Stimulated activated CD4-positive, alpha-beta T cell treated with anti-CD3 and anti-CD28 coated beads, Interleukin-1b, Interleukin-23, amount 100 ng/mL, for 1 hour (primary cell): ENCODE measurements at places on chromosomes 5 and 9.
A peak's percentile ranks its signal among the peaks of the same experiment; 100 is the strongest.

- DNase-seq, result no peak
These were observed 36.7 kb downstream of the SARDH start for GRCh38 chr9:133701321-133701980.

DNA sequence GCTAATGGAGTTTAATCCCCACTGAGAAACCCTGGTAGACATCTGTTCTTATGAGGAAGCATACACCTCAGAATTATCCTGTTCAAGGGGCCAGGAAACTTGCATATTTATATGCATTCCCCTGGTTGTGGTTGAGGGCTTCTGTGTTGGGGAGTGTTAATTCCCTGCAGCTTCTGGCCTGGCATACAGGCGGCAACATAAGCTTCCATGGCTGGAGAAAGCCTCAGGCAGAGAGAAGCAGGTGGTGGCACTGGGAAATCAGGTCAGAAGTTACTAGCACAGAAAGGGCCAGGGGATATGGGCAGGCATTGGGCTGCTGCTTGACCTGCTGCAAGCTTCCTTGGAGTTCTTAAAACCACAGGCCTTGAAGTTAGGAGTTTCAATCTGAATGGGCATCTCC lies 166.1 kb upstream of the SEMA6A start:
- DNase-seq, result no peak

- no peak for DNase-seq
These were observed 44.9 kb upstream of the CDH18 start for GRCh38 chr5:20032896-20033295.

DNA sequence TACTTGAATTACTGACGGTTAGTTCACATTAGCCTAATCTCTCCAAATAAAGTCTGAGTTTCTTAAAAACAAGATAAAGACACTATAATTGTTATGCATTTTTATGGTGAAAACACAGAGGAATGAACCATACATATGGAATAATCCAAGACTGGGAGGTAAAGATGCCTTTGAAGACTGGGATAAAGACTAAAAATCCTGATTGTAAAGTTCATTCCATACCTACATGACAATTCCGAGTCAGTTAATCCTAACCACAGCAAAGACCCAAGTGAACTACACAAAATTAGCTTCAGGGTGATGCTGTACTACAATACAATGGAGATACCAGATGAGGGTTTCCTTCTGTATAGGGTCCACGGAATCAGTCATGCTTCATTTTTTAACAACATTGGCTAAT lies 6.3 kb downstream of the AP3B1 start:
- DNase-seq, result no peak

DNA sequence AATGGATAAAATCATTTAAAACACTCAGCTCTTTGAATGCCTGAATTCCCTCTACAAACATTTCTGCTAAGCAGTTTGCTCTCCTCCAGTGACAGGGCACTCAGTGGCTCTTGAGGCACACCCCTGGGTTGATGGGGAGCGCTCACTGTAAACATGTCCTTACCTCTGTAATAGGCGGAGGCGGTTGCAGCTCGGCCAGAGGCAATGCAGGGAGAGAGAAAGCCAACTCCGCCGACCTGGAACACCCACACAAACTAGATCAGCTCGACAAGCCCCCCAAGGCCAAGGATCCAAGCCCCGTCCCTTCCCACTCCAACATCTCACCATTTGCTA lies 329 bp downstream of the CDC23 start:
- DNase-seq, result peak; percentile 1

- DNase-seq, result no peak
These were observed 125.0 kb downstream of the DTWD2 start for GRCh38 chr5:118863345-118863744.

DNA sequence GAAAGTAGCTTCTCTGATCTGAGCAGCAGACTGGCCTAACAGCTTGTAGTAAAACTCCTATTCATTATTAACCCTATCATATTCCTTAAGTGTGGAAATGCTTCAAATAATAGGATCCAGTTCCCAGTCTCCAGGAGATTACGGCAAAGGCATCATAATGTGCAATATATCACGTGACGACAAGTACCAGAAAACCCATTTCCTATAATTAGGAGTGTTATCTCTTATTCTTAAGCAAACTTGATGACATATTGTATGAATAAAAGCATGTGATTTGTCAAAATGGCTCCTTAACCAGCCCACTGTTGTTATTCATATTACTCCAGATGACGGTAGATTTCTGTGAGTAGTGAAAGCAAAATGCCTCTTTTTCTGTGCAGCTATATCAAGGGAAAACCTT lies 2.9 kb downstream of the SV2C start:
- no peak for DNase-seq

DNA sequence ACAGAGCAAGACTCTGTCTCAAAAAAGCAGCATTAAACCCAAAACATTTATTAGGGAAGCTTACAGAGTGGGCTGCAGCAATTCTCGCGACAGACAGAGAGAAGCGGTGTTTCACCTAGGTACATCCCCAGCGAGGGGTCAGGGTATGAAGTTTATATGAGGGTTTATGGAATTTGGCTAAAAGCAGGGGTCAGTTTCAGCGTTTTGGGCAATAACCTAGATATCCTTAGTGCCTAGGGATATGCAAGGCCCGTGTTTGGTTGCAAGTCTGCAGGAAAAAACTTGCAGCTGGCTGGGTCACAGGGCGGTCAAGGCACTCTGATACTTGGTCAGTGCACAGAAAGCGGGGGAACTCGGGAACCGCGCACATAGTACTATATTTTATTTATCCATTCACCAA lies 649 bp upstream of the GLE1 start:
- DNase-seq, result no peak

GRCh38 chr5:75034137-75034739 lies 18.1 kb downstream of the GCNT4 start:
- DNase-seq, result no peak

GRCh38 chr9:20462410-20462809 lies 159.9 kb downstream of the MLLT3 start:
- no peak for DNase-seq

- DNase-seq, result no peak
These were observed 43.9 kb downstream of the MCCC2 start for GRCh38 chr5:71631070-71631469.

DNA sequence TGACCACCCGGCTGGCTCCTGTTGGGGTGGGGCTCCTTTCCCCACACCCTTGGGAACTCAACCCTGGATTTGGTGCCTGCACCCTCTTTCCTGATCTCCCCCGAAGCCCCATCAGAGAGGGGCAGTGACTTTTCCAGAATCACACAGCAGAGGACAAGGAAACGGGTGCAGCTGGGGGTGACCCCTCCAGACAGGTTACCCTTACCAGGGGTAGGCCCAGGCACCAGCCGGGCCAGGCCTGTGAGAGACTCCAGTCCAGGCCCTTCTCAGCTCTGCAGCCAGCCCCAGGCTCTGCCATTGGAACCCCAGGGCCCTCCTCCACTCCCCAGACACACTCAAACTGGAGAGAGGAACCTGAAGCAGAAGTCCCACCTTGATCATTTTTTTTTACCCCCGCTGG lies 19.0 kb upstream of the PHYHD1 start:
- no peak for DNase-seq

DNA sequence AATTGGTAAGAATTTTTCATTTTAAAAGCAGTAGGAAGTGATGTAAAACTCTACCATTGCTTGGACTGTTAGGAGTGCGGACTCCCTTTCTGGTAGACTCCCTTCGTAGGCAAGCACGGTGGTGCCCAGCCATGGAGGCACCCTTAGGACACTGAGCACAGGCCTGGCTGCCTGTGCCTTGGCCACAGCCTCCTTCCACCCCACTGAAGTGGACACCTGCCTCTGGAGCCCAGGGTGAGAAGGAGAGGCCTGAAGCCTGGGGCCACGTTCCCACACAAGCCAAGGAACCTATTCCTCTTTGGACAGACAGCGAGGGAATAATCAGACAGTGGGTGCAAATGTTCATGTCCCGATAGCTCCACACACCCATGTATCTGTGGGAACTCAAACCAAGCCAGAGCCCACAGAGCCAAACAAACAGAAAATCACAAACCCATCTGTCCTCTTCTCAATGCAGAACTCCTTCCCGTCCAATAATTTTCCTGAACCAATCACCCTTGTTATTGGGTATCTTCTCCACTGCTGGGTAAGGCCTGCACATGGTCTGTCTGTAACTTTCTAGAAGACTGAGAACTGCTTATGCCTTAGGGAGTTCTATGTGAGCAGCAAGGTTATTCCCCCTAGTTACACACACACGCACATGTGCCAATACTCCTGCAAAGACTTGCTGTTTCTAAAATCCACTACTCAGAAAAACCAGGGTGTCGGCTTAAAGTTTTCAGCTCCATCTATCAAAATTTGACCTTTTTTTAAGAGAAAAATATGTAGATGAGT lies 45.2 kb downstream of the UBE2QL1 start:
- DNase-seq, result no peak

- no peak for DNase-seq
These were observed 63.6 kb downstream of the ANXA1 start for GRCh38 chr9:73215249-73215648.
